Cortex of kidney (tissue), 1 donor: ENCODE measurements at places on chromosomes 1 and 21.

GRCh38 chr1:46130606-46131005, 1.8 kb downstream of the PIK3R3 start:
- no peak for DNase-seq

DNA sequence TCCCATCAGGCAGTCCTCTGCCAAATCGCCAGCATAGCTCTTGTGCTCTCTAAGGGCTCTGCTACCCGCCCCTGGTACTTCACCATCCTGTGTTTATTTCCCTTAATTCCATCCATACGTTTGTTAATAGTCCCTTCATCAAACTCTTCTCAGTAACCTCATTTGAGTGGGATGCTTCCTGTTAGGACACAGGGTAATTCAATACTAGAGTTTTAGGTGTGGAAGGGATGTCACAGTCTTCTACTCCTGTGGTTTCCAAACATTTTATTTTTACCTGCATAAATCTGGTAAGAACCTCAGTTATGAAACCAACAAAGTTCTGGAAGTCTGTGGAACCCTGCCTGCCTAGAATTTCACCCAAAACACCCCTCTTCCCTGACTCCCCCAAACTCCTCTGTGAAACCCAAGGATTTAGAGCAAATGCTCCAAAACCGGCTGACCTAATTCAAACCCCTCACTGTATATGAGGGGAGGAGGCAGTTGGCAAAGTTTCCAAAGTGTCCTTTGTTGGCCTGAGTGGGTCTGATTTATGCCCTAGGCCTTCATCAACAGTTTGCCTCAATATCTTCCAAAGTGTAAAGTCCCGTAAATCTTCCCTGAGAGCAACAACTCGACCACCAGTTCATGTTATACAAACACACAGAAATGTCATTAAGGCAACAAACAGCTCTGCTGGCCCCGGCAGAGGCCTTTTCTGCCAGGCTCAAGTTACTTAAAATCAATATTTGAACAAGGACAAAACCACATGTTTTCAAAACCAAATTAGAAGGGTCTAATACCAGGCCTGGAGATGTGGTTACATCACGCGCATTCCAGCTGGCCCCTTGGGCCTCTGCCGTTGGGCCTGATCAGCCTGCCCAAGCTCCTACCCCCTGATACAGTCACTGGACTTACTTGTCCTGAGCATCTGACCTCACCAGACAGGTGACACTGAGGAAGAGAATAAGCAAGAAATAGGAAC, 82.4 kb upstream of the FGGY start:
- DNase-seq: no peak

- DNase-seq: no peak
These were observed 6.3 kb downstream of the ARF1 start for GRCh38 chr1:228088586-228089498.

- no peak for DNase-seq
These were observed 160.1 kb upstream of the NFIA start for GRCh38 chr1:60922304-60922703.

DNA sequence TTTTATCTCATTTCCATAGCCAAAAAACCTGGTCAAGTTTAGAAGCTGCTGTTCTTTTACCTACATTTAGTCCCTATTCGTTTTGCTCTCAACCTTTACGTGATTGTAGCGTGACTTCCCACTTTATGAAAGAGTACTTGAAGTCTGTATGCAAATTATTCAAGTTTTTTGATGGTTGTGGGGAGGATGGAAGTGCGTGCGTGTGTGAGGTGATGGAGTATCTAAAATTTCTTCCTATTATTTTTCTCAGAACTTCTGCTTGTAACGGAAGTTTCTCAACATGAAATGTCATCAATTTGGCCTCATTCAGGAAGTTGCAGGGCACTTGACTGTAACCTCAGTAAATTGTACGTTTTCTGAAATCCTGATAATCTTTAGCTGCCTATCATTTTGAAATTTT, 64.0 kb downstream of the SAMSN1 start:
- DNase-seq: no peak

GRCh38 chr1:18234790-18235242, 127.2 kb downstream of the IGSF21 start:
- DNase-seq: no peak

DNA sequence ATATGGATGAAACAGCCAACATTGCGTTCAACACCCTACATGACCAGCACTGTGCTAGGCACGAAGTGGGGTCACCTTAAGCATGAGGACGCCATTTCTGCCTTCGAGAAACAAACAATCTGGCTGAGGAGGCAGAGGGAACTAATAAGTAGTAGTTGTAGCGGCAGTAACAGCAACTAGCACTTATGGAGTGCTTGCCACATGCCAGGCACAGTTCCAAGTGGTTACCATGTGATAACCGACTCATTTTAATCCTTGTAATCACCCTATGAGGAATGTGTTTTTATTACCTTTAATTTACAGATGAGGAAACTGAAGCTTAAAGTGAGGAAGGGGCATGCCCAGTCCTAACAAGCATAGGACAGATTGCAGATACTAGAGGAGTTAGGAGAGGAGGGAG, 33.7 kb downstream of the KCND3 start:
- DNase-seq: no peak
